Hypothalamus (tissue), 51 donors: ENCODE measurements at places on chromosomes 4 and X.

DNA sequence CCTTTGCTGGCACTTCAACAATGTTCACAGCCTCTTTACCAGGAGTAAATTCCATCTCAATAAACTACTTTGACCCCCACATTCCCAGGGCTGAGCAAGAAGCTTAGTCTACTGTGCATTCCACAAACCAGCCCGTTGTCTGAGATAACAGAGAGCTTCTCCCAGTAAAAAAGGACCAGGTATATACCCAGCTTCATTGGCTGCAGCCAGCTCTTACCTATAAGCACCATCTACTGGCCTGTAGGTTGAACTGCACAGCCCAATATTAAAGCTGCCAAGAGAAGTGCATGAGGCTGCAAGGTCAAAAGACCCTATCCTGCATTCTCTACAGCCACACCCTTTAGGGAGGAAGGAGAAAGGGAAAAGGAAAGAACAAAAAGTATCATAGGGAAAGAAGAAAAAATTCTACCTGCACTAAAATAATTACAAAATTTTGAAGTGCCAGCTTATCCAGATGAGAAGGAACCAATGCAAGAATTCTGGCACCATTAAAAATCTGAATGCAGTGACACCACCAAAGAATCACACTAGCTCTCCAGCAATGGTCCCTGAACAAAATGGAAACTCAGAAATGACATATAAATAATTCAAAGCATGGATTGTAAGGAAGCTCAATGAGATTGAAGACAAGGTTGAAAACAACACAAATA is 45.7 kb upstream of the INTU start:
- DNase-seq: no peak

GRCh38 chr4:129223945-129224344 is 128.0 kb downstream of the C4orf33 start:
- DNase-seq: no peak

DNA sequence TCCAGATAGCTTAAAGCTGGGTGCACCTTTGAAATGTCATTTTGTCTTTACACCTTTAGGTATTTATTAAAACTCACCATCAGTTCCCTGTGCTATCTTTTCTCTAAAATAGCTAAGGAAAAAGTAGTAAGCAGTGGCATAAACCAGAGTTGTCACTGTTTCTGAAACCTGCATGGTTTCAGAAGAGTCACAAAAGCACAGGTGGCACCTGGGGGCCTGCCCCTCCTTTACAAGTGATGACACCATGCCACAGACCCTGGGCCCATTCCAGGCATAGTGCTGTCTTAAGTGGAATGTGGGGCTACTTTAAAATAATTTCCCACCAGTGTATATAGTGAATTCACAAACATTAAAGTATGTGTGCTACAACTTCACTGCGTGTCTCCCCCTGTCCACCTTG is 47.8 kb downstream of the DCUN1D4 start:
- DNase-seq: no peak

DNA sequence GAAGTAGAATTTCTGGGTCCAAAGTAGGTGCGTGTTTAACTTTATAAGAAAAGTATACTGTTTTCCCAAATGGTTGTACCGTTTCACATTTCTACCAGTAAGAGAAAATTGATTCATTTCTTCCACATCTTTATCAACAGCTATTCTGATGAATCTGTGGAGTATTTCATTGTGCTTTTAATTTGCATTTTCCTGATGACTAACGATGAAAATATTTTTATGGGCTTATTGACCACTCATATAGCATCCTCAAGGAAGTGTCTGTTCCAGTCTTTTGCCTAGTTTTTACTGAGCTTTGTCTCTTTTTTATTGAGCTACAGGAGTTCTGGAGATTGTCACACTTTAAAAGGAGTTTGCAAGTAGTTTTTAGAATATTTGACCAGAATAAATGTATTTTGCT is 92.6 kb downstream of the ASB9 start:
- no peak for DNase-seq

GRCh38 chr4:107931775-107932321 is 499 bp downstream of the CYP2U1 start:
- DNase-seq: peak; percentile 42

DNA sequence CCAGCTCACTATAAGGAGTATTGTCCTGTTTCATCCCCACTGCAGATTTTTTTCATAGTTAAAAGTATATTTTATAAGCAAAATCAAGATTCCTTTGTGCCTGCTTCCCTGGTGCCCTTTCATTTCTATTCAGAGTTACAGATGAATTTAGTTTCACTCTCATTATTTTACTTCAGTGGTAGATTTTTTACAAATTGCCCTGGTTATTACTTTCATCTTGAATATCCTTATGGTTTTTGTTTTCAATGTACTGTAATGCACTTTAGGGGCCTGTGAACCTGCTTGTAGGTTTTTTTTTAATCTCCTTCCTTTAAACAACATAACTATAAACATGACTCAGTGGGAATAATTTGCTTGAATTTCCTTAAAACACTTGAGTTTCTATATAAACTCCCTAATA is 126.8 kb downstream of the GPR143 start:
- DNase-seq: no peak

GRCh38 chr4:97103252-97103651 is 1040.0 kb downstream of the STPG2 start:
- no peak for DNase-seq

GRCh38 chr4:112403101-112403945 is 106.2 kb downstream of the ALPK1 start:
- DNase-seq: no peak

DNA sequence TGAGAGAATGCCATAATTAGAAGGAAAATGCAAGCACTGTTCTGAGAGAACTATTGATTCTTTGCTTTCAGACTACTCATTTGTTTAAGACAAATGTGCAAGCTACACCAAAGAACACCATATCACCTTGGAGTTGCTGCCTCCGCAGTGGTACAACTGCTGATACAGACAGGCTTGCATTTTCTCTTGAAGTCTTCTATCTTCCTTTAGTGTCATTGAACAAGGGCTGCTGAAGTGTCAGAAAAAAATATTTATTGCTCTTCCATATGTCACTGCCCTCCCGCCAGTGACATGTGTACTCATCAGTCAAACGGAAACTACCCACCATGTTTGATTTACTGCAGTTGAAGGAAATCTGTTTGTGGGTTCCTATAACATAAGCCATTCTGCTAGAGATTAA is 318.3 kb upstream of the MAGEB18 start:
- DNase-seq: no peak
